ENCODE measurements at places on chromosomes 16 and 17.

DNA sequence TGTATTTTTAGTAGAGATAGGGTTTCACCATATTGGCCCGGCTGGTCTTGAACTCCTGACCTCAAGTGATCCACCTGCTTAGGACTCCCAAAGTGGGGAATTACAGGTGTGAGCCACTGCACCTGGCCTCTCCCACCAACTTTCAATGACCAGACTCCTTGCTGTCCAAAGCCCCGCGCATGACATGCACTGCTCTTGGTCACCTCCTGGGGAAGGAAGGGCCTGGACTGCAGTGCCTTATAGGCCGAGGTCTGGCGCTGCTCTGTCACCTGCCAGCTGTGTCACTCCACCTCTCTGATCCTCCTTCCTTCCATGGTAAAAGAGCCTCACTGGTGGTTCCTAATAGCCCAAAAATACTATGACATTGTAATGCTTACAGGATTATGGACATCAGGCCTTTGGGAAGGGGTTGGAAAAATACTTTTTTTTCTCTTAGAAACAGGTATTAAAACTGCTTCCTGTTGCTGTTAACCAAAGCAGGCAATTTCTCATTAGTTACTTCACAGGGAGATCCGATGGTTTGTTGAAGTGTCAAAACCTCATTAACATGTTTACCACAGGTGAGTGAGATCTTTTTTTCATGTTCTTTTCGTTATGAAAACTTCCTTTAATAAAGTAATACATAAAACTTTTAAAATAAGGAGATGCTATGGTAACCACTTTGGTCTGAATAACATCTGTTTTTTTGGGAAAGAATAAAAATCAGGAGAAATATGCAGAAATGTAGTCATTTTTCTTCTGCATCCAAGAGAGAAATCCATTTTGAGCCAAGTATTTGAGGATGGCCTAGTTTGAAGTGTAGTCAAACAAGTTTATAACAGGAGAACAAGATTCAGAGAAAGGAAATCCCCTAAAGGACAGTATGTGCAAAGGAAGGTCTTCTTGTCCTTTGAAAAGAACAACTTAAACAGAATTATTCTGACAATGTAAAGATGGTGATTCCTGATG lies 35.5 kb downstream of the GRB7 start:
- DNase-seq, result no peak

GRCh38 chr16:2236337-2237101 lies at the start of gene DNASE1L2:
TSS of gene DNASE1L2 (plus strand) at chr16:2236444. CDS start at chr16:2236817, 373 bp downstream.
- DNase-seq, result no peak

DNA sequence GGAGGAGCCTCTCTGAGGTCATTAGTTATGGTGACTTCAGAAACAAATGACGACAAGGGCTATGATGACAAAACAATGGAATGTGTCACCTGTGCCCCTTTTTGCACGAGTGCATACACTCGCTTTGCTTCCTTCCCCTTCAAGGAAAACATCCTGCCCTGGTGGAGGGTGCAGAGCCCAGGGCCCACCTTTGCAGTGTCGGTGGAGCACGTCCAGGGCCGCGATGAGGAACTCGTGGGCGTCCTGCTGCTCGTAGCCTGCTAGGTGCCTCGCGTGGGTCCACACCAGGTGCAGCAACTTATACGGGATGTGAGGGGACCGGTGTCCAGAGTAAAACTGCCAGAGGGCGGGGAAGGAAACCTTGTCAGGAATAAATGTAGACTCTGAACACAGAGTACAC lies 27.2 kb downstream of the USP22 start:
- DNase-seq, result no peak

- DNase-seq, result no peak
Measured at GRCh38 chr17:61144617-61145564, 254.8 kb upstream of the TBX2 start.

DNA sequence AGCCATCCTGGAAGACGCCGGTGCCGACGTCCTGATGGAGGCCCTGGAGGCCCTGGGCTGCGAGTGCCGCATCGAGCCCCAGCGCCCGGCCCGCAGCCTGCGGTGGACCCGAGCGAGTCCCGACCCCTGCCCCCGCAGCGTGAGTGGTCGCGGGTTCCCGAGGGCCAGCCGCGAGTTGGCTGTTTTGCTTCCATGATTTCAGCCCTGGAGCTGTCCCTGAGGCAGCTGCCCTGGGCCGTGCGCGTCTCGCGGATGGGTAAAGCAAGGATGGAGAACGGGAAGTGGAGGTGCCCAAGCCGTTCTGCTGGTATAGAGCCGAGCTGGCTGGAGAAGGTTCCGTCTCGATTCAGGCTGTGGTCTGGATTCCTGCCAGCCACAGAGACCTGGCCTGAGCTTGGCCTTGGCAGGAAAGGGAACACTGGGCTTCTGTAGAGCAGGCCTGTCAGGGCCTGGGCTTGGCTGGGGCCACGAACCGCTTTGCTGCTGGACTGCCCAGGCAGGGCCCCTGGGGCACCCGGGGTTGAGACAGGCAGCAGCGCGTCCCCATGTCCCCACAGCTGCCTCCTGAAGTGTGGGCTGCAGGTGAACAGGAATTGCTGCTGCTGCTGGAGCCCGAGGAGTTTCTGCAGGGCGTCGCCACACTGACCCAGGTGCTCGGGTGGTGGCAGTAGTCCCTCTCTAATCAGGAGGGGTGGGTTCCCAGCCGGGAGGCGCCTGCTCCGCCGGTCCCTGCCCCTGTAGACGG lies 941 bp upstream of the MRPS34 start:
- DNase-seq, result no peak

DNA sequence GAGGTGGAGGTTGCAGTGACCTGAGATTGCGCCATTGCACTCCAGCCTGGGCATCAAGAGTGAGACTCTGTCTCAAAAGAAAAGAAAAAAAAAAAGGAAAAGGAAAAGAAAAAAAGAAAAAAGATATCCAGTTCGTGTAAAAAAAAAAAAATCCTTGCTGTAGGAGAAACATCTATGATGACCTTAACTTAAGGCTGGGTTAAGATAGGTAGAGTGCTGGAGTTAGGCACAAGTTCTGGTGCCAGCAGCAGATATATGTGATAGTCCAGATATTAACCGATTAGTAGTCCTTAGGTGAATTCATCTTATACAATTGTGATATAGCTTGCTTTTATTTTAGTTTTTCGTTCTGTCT lies 17.2 kb downstream of the PSMD11 start:
- DNase-seq, result no peak

DNA sequence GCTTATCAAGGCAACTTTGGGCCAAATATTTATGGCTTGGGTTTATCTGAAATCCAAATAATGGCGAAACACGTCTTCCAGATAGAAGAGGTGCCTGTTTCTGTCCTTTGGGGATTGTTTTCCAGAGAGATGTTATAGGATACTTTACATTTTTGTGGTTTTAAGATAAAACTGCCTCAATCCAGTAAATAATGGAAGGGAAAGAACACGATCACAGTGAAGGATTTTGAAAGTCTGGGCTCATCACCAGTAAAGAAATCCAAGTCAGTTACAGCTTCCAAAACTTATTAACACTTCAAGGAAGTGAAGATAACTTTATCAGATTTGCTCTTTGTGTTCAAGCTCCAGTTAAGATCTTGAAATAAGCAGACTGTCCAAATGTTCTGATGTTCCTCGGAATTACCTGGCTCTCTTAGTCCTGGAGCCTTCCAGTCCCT lies 30.1 kb downstream of the DNAH2 start:
- DNase-seq, result no peak

- DNase-seq, result no peak
Measured at GRCh38 chr16:84281074-84281473, 13.6 kb upstream of the WFDC1 start.

DNA sequence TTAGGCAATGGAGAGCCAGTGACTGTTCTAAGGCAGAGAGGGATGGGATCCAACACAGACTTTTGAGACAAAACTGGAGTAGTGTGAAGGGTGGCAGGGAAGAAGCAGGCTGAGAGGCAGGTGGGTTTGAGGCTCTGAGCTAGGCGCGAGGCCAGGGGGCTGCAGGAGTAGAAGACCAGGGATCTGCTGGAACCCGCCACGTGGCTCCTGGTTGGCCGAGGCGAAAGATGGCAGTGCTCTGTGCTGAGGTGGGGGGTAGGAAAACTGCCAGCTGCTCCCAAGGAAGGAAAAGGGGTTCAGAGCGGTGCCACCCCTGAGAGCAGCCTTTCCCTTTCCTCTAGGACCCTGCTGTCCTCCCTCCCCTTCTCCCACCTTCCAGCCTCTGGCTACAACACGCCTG lies 5.6 kb downstream of the CD300LG start:
- DNase-seq, result no peak

DNA sequence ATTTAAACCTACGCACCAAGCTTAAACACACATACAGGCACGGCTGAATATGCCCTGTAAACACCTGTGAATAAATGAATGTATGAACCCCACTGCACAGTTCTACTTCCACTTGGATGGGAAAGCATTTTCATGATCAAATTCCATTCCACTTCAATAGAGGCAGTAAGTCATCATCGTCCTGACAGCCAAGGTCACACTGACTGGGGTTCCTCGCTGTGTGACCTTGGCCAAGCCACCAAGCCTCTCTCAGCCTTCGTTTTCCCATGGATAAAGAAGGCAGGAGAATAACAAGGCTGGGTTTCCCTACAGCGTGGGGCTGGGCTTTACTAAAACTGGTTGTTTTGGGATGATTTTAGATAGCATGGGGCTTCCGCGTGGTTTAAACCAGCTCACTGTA lies 82.8 kb downstream of the TBC1D16 start:
- DNase-seq, result no peak

DNA sequence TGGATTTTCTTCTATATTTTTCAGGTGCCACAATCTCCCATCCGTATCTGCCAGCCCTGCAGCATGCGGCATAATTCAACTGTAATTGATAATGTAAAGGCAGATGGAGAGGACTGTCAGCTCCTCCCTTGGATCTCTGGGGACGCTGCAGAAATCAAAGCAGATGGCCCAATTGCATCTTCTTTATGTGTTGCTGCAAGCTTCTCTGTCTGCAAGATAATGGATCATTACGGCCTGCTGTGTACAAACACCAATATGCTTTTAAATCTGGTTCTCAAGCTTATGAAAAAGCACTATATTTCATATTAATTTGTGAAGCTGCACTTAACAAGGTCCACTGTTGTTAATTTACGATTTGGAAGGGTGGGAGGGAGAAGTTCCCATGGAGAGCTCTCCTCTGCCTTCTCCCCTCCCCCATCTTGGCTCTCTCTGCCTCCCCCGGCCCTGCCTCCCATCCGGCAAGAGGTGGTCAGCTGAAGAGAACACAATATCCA lies 607.5 kb downstream of the TOX3 start:
- DNase-seq, result no peak

DNA sequence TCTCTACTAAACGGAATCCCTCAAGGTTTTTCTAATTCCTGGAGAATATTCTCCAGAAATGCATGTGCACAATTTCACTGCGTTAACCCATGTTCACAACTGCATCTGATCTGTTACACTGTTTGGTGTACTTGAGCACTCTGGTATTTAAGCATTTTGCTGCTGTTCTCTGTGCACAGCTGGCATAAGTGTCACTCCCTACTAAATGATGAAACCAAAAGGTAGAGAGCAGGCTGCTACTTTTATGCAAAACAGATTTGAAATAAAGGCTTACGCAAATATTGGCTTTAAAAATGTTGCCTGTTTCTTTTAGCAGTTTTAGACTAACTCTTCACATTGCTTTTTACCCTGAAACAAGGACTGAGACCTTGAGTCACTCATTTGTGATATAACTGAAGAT lies 41.7 kb downstream of the ESRP2 start:
- no peak for DNase-seq

GRCh38 chr17:73900516-73900915 lies 256.3 kb upstream of the SDK2 start:
- DNase-seq, result no peak

- DNase-seq, result no peak
Measured at GRCh38 chr17:29929006-29929532, 959 bp downstream of the SSH2 start.

All from T-cell (primary cell).